ENCODE measurements at places on chromosomes 4 and X.
A peak's percentile ranks its signal among the peaks of the same experiment; 100 is the strongest.

GRCh38 chrX:105837232-105837631 lies 14.9 kb downstream of the NRK start:
- peak; percentile 94 for DNase-seq

- DNase-seq: no peak
These were observed 9.9 kb upstream of the ZCCHC4 start for GRCh38 chr4:25302626-25303025.

- DNase-seq: no peak
These were observed 102.4 kb upstream of the PLAC1 start for GRCh38 chrX:134760650-134761049.

DNA sequence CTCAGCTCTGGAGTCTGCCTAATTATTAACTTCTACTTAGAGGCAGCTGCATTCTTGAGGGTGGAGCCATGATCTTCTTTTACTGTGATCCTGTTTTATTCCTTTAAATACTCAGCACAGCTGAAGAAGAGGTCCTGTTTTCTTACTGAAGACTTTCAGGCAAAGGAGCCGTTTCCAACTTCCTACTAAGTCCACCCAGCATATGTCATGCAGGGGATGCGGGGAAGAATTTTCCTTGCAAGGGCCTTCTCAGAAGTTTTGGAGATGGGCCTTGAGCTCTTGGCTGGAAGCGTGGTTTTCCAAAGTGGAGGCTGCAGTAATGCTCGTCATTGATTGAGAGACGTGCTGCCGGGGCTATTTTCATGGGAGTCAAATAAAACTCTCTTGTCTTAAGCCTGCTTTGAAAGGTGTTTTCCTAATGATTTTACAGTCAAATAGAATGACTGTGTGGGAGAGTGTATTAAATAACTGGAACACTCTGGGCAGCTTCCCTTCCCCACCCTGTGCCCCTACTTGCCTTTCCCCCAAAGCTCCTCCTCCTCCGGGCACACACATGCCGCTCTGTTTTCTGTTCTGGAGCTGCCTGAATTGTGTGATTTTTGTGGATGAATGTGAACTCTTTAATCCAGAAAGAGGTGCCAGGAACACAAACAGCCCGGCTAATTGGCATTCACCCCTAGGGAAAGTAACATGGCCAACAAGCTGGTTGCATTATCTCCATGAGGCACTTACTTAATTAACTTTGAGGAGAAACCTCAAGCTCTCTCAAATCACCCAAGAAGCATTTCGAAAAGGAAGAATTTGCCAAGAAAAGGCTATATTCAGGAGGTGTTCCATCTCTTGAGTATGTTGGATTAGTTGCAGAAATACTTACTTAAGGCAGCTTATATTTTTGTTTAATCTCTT lies 28.1 kb downstream of the FGF2 start:
- DNase-seq: peak; percentile 77

DNA sequence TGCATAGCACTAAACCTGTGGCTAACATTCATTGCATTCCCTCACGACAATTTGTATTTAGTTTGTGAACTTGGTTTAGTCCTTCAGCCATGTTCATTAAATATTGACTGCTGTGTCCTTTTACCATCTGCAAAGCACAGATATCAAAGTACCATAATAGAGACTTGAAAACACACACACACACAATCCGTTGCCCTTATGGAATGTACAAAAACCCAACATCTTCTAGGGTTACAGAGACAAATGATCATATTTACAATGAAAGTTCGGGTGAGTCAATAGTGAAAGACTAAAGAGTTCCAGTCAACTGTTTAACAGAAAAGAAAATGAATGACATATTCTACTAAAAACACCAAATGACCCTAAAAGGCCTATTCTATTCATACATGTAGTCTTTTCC lies 50.8 kb upstream of the TXK start:
- DNase-seq: peak; percentile 70

GRCh38 chr4:176277162-176277904 lies 8.3 kb upstream of the ASB5 start:
- DNase-seq: peak; percentile 55

- DNase-seq: peak; percentile 80
These were observed at the start of gene HDAC8 for GRCh38 chrX:72572248-72573157. Gene HDAC8, minus strand, starts transcription at chrX:72572843. Its CDS starts 82 bp downstream, at chrX:72572761.

GRCh38 chr4:75612306-75612705 lies 18.0 kb downstream of the CDKL2 start:
- no peak for DNase-seq

GRCh38 chr4:145719752-145720624 lies 40.0 kb downstream of the C4orf51 start:
- peak; percentile 64 for DNase-seq

DNA sequence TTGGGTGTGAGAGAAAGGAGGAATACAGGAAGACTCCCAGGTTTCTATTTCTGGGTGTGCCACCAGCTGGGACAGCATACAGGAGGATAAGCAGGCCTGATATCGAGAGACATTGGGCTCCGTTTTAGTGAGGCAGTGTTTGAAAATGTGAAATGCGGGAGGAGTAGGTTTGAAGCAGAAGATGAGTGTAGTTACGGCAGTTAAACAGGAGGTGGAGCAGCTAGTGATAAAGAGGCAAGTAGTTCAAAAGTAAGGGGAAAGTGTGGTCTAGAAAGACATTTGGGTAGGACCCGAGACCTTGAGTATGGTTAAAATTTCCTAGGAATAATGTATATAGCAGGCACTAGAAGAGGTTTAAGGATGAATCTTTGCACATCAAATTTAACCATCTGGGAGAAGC lies 42.4 kb downstream of the DCUN1D4 start:
- peak; percentile 50 for DNase-seq
